Right atrium auricular region (tissue), 2 donors: ENCODE measurements at places on chromosomes 3 and 15.
A peak's percentile ranks its signal among the peaks of the same experiment; 100 is the strongest.

DNA sequence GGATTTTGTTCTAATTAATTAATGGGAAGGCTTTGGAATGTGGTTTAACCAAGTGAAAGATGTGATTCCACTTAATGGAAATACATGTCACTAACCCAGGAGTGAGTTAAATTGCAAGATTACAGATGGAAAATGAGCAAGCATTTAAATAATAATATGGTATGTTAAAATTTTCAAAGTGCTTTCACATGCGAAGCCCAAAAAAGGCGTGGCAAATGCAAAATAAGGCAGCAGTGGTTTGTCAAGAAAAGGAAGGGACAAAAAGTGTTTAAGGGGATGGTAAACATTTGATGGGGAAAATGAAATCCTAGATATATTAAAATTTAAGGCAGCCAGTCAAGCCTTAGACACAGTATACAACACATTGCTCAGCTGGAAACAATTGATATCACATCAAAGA lies 2.9 kb downstream of the TICRR start:
- no peak overlapping the region for H3K27ac ChIP-seq
- H3K36me3 ChIP-seq: no peaks in the 10 kb centered on the region
- H3K4me1 ChIP-seq: peaks cover 11% of the 10 kb centered on the region

DNA sequence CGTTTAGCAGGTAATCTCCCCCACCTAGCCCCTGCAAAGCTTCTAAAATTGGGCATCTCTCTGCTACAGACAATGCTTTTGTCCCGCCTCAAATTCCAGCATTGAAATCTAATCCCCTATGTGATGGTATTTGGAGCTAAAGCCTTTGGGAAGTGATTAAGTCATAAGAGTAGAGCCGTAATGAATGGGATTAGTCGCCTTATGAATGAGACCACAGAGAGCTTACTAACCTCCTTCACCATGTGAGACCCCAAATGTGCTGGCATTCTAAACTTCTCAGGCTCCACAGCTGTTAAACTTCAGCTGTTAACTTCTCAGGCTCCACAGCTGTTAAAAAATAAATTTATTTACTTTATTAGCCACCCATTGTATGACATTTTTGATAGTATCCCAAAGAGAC lies 374.2 kb upstream of the BCHE start:
- no peak for DNase-seq
- H3K4me1 ChIP-seq: no peaks in the 10 kb centered on the region
- no peak overlapping the region for H3K27ac ChIP-seq
- no peak overlapping the region for H3K4me3 ChIP-seq
- H3K27me3 ChIP-seq: no peaks in the 10 kb centered on the region
- no peaks in the 10 kb centered on the region for H3K36me3 ChIP-seq

DNA sequence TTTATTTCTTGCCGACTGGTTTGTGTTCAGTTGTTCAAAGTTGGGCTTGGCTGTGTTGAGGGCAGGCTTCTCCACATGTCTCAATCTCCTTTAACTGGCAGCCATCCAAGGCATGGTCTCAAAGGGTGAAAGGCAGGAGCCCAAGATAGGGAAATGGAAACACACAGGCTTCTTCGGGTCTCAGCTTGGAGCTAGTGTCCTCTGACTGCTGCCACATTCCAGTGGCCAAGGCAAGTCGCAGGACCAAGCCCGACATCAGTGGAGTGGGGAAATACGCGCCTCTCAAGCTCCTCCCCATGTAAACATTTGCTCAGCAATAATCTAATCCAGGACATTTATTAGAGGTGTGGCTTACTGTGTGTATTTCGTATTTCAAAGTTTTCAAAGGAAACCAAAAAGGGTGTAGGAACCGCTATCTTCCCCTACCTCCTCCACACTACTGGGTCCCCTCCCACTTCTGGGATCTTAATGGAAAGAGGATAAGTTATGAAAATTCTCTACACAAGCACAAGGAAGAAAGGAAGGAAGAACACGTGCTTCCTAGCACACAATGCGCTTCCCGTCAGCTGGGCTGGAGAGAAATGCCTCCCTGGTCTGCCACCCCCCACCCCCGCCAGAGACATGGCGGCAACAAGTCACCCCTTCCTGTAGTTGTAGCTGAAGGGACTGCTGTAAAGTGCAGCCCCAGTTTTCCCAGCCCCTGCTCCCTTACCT lies 181.7 kb downstream of the FAM43A start:
- H3K27me3 ChIP-seq: no peaks in the 10 kb centered on the region
- DNase-seq: no peak
- peak overlapping the region; percentile 7 for H3K27ac ChIP-seq
- H3K4me3 ChIP-seq: no peak overlapping the region
- H3K36me3 ChIP-seq: no peaks in the 10 kb centered on the region

- H3K4me3 ChIP-seq: no peak overlapping the region
- no peaks in the 10 kb centered on the region for H3K27me3 ChIP-seq
- no peak overlapping the region for H3K27ac ChIP-seq
- no peaks in the 10 kb centered on the region for H3K36me3 ChIP-seq
Observed at GRCh38 chr15:41790756-41791546, 16.7 kb downstream of the MAPKBP1 start.
